Myocyte (in vitro differentiated cells): ENCODE measurements at places on chromosomes 6 and 20. TPM values are rescaled to one million over a fixed set of nuclear protein-coding genes. Genes with fewer than 3 reads are reported as not detected.

The RAB32 gene
- total RNA-seq: 36.7 and 43.3 TPM in 2 replicates

DNA sequence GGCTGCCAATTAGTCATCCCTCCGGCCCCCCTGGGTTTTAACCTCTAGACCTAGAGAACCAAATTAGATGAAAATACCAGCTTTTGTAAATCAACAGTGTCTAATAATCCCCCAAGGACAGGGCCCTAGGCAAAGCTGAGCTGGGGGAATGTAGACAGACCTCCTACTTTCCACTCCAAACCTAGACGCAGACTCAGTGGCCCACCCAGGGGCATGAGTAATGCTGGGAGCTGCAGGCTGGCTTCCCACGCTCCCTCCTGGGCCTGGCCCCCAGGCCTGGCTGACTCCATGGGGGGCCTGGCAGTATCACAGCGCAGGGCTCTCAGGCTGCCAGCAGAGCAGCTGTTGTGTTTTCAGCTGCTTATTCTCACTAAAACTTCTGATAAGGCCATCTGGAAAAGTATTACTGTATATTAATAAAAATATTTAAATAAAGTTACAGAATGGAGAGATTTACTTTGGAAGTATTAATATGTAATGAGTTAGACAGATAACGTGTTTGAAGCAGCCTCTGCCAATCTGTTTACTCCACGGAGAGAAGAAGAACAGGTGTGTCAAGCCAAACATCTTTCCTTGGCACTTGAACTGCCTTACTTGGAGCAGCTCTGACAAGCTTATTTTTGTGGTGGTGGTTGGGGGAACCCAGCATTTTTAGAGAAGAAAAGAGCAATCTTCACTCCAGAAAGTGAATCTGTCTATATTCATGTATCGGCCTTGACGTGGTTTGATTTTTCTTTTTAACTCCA is 144.0 kb upstream of the AGPAT4 start:
- DNase-seq: peak; percentile 92

The PIGT gene
- 123 and 136 TPM in 2 replicates for total RNA-seq

DNA sequence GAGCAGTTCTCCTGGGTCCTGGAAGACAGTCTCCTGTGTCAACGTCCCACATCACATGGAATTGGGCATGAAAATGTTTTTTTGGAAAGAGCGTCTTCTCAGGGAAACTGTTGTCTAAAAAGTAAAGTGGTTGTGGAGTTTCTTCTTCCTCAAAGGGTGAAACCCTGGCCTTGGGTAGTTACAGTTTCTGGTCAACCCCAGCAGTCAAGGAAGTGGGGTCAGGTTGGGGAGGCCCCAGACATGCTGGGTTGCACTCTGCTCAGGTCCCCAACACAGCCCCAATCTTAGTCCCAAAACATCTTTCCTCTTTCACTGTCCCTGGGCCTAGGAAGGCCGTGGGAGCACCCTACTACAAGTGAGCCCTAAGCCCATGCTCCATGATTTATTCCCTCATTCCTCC is 996 bp upstream of the NFKBIE start:
- DNase-seq: no peak

DNA sequence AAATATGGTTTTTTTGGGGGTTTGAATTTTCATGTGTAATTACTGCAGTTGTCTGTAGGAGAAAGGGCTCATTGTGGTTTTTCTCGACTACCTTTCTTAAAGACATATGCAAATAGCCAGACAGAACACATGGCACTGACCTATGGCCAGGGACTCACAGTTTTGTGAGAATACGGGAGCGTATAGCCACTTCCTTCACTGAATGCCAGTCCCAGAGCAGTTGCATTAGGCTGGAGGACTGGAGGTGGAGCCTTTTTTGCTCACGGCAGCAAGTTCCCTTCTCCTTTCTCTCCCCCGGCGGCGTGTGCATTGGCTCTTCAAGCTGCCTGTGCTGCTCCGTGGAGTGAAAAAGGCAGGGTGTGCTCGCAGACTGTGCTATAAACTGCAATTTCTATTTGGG is 114.9 kb downstream of the AKAP7 start:
- DNase-seq: peak; percentile 51

The CDS2 gene
- total RNA-seq: 29.2 and 43.0 TPM in 2 replicates

DNA sequence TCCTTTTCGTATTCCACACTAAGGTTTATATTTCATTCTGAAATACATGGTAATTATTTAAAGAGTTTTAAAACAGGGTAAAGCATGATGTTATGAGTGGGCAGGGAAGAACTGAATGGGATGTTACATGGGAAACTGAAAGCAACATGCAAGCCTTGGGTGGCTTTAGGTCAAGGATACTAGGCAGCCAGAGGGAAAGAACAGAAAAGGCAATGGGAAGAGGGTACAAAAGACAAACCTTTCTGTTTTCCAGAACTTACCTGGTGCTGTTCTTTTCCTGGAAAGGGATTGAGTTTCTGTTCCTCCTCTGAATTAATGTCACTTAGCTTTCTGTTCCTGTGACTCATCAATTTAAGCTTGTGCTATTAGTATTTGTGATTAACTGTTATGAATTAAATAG is 71.2 kb upstream of the SMIM8 start:
- no peak for DNase-seq

GRCh38 chr20:23002276-23002675 is 32.8 kb upstream of the SSTR4 start:
- DNase-seq: no peak

The SLC17A1 gene
- not detected in 2 replicates for total RNA-seq

GRCh38 chr6:158002951-158003853 is 21.5 kb downstream of the SYNJ2 start:
- peak; percentile 94 for DNase-seq

The BPIFB4 gene
- total RNA-seq: not detected in 2 replicates

- peak; percentile 21 for DNase-seq
Observed at GRCh38 chr6:69138148-69138547, 503.1 kb downstream of the ADGRB3 start.

DNA sequence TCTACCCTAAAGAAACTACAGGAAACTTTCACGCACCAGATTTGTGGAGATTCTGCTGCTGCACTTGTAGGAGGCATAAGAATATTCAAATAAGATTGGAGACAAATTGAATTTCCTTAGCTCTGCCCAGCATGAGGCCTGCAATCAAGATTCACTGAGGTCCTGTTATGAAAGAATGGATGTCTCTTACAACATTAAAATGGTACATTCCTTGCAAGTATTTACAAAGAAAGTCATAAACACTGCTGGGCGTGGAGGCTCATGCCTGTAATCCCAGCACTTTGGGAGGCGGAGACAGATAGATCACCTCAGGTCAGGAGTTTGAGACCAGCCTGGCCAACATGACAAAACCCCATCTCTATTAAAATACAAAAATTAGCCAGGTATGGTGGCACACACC is 74.0 kb upstream of the MAP3K4 start:
- DNase-seq: no peak
